ENCODE measurements at places on chromosomes 16 and 17.

- DNase-seq, result no peak
Measured at GRCh38 chr17:21711182-21711581, 18.9 kb downstream of the KCNJ18 start.

- DNase-seq, result no peak
Measured at GRCh38 chr17:43411749-43412148, 13.0 kb downstream of the ARL4D start.

GRCh38 chr16:85384833-85385462 is 228.2 kb upstream of the GSE1 start:
- DNase-seq, result no peak

- DNase-seq, result no peak
Measured at GRCh38 chr17:4540687-4541327, 14.4 kb downstream of the MYBBP1A start.

GRCh38 chr17:27540318-27541101 is 84.3 kb downstream of the KSR1 start:
- DNase-seq, result no peak

DNA sequence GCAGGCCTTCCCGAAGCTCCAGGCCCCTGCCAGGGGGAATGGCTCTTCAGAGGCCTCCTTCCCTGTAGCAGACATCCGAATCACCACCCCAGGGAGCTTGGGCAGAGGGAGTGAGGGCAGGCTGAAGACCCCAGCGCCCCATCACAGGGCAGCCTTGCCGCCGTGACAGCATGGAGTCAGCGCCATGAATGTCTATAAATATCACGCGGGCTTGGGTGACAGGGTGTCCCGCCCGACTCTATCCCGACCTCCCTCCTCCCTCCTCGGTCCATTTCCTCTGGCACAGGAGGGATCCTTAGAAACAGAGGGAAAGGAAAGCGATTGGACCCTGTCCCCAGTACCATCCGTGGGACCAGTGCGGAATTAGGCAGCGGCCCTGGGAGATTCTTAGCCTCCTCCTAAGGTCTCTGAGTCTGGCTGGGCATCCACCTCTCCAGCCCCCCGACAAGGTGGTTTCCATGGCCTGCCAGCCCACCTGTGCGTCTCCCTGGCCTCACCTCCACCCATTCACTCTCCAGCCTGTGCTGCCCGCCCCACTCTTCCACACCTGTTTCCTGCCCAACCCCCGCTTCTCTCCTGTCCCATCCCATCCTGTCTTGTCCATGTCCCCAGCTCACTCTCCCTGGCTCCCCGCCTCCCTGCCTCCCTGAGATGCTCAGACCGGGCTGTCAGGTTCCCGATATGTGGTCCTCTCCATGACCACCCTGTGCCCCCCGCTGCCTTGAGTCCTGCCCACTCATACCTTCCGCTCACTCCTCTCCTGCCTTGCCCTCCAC is 5.1 kb downstream of the ATP2A1 start:
- DNase-seq, result no peak

Measured in immature natural killer cell (primary cell).